SK-N-SH (cell line): ENCODE measurements at places on chromosomes 7 and 10. TPM values are rescaled to one million over a fixed set of nuclear protein-coding genes. Genes with fewer than 3 reads are reported as not detected.

- H3K4me3 ChIP-seq: no peak overlapping the region
- no peaks in the 10 kb centered on the region for H3K4me1 ChIP-seq
- H3K36me3 ChIP-seq: peaks cover 3% of the 10 kb centered on the region
- H3K27me3 ChIP-seq: no peaks in the 10 kb centered on the region
- H3K27ac ChIP-seq: no peak overlapping the region
Measured at GRCh38 chr10:60082744-60083344, 176.5 kb upstream of the CCDC6 start.

- no peak overlapping the region for H3K4me3 ChIP-seq
- DNase-seq: no peak
- H3K27ac ChIP-seq: no peak overlapping the region
- H3K4me1 ChIP-seq: peaks cover 25% of the 10 kb centered on the region
Measured at GRCh38 chr7:11203224-11203623, 229.6 kb downstream of the PHF14 start.

DNA sequence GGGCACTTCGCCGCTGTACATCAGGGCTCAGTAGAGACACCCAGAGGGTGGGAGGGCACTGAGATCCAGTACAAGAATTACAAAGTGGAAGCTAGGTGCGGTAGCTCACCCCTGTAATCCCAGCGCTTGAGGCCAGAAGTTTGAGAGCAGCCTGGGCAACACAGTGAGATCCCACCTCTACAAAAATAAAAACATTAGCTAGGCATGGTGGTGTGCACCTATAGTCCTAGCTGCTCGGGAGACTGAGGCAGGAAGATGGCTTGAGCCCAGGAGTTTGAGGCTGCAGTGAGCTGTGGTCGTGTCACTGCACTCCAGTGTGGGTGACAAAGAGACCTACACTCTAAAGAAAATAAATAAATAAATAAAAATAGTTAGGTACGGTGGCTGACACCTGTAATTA lies 64.0 kb downstream of the CLEC2L start:
- H3K4me3 ChIP-seq: no peak overlapping the region
- H3K4me1 ChIP-seq: no peaks in the 10 kb centered on the region
- no peak overlapping the region for H3K27ac ChIP-seq
- no peaks in the 10 kb centered on the region for H3K27me3 ChIP-seq

Gene TLL2
- polyA plus RNA-seq: 0.28 and 0.36 TPM in 2 replicates

Gene EZH2
- 30.6 and 32.7 TPM in 2 replicates for polyA plus RNA-seq
